ENCODE measurements at places on chromosomes 4 and X.

- no peaks in the 10 kb centered on the region for H3K27me3 ChIP-seq
- no peaks in the 10 kb centered on the region for H3K4me1 ChIP-seq
- peak overlapping the region; percentile 5 for H3K4me3 ChIP-seq
- no peak for DNase-seq
Observed at GRCh38 chr4:158297866-158298265, 87.6 kb downstream of the TMEM144 start.

DNA sequence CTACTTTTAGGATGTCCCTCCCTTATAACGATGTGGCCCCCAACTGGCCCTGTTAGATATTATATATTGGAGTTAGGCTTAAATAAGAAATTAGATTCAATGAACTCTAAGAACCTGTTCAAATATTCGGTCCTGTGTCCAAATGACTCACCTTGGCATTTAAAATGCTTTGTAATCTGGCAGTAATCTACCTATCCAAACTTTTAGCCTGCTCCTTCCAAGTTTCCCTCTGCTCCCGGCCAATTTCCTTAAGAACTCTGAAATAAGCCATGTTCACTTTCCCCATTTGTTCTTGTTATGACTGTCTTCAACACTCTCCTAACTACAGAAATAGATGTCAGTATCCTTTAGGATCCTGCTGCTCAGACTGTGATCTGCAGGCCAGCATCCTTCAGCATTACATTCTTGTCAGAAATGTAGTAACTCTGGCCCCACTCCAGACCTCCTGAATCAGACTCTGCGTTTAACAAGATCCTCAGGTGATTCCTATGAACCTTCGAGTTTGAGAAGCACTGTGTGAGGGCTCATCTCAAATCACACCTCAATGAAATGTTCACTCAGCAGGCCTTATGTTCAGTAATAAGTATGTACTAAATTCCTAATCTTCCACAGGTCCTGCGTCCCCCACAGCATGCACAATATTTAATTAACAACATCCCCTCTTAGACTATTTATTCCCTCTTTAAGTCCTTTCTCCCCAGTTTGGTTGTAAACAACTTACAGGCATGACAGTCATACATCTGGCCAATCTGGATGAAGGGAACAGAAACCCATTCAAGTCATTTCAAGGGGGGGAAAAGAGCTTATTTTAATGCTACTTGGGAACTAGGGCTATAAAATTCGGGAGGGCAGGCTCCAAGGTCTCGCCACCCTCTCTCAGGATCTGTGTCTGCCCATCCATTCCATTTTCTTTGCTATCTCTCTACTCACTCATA, 3.0 kb downstream of the ATP8A1 start:
- no peaks in the 10 kb centered on the region for H3K36me3 ChIP-seq
- no peak overlapping the region for H3K27ac ChIP-seq
- no peaks in the 10 kb centered on the region for H3K4me1 ChIP-seq
- no peak for DNase-seq

DNA sequence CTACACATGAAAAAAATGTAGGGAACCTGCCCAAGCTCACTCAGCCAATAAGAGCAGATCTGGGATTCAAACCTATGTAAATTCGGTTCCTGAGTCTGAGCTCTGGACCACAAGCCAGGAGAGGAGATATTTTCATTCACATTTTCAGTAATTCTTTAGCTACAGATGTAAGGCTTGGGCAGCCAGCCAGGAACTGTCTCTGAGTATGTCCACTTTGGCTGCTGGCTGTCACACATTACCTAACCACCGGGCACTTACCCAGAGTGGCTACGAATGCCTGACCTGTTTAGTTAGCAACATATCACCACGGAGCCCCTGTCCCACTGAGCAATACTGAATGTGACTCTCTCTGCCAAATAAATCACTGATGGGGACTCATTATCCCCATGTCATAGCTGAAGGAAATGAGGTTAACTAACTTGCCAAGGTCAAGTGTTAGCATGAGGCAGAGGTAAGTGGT, 15.3 kb downstream of the USP46 start:
- H3K27ac ChIP-seq: no peak overlapping the region
- H3K36me3 ChIP-seq: peaks cover 11% of the 10 kb centered on the region
- H3K27me3 ChIP-seq: no peaks in the 10 kb centered on the region
- H3K4me3 ChIP-seq: no peak overlapping the region

GRCh38 chr4:72319601-72320021, 249.4 kb downstream of the ADAMTS3 start:
- H3K4me3 ChIP-seq: no peak overlapping the region
- no peak for DNase-seq
- no peaks in the 10 kb centered on the region for H3K36me3 ChIP-seq
- no peaks in the 10 kb centered on the region for H3K4me1 ChIP-seq
- H3K27me3 ChIP-seq: no peaks in the 10 kb centered on the region
- H3K27ac ChIP-seq: no peak overlapping the region

- H3K27ac ChIP-seq: no peak overlapping the region
- no peaks in the 10 kb centered on the region for H3K36me3 ChIP-seq
- peak; percentile 85 for DNase-seq
- H3K27me3 ChIP-seq: no peaks in the 10 kb centered on the region
- H3K4me1 ChIP-seq: no peaks in the 10 kb centered on the region
Observed at GRCh38 chr4:118076958-118077766, 42.9 kb downstream of the NDST3 start.

GRCh38 chr4:153127760-153128494, 76.3 kb upstream of the TRIM2 start:
- peak overlapping the region; percentile 65 for H3K27ac ChIP-seq
- H3K4me3 ChIP-seq: peak overlapping the region; percentile 2
- no peaks in the 10 kb centered on the region for H3K4me1 ChIP-seq
- DNase-seq: peak; percentile 95

DNA sequence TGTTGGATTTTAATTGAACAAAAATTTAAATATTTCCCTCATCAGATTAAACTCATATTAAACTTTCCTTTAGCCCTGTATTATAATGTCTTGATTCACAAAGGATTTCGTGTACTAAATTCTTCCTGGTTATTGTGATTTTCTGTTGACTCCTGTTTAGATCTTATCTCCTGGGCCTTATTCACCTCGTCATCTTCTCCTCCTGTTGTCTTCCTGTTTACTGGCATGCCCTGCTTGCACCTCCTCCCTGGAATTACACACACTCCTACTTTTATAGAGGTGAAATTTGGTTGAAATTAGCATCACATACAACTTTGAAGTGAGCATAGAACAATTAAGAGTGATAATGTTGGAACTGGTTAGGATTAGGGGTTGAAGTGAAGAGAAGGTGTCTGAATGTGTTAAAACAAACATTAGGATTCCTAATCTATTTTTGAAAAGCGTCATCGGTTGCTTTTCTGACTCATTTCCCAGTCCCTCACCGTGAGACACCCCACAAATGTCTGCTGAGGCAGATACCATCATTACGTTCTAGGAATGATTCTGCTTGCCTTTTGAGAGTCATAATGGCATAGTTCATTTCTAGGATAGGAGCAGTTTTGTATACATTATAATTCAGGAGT, 32.5 kb downstream of the TLL1 start:
- no peak overlapping the region for H3K27ac ChIP-seq
- H3K27me3 ChIP-seq: no peaks in the 10 kb centered on the region
- DNase-seq: no peak
- H3K36me3 ChIP-seq: no peaks in the 10 kb centered on the region

DNA sequence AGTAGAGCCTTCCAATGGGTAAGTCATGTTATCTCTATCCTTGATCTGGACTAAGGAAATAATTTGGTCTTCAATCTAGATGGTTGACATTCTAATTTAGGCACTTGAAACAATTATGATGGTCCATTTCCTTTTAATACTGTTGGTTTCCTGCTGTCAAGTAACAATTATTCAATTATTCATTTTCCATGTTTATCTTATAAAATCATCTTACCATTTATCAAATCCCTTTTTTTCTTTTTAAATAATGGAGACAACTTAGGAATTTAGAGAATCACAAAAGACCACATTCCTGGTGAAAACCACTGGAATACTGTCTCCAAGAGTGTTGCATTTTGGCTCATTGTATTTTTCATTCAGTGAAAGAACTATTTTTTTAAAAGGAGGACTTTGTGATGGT, 148.7 kb upstream of the CTSO start:
- no peak overlapping the region for H3K4me3 ChIP-seq
- no peak for DNase-seq
- H3K27ac ChIP-seq: no peak overlapping the region
- H3K36me3 ChIP-seq: no peaks in the 10 kb centered on the region
- H3K27me3 ChIP-seq: no peaks in the 10 kb centered on the region

DNA sequence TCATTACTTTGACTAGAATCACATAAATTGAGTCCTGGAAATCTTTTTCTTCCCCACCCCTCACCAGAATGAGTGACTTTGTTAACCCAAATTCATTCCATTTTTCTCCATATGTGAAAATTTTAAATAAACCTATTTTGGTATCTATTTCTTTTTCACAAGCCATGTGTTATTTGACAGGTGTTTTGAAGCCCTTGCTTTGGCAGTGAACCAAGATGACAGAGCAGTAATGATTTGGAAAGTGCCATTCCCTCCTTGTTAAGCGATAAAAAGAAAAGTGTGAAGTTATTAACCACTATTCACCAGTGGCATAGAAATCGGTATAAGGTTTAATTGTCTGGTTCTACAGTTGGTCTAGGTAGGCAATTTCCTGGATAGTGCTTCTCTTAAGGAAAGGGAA, 66.1 kb downstream of the POLA1 start:
- H3K4me1 ChIP-seq: no peaks in the 10 kb centered on the region
- no peaks in the 10 kb centered on the region for H3K27me3 ChIP-seq
- H3K27ac ChIP-seq: no peak overlapping the region
- peaks cover 16% of the 10 kb centered on the region for H3K36me3 ChIP-seq

DNA sequence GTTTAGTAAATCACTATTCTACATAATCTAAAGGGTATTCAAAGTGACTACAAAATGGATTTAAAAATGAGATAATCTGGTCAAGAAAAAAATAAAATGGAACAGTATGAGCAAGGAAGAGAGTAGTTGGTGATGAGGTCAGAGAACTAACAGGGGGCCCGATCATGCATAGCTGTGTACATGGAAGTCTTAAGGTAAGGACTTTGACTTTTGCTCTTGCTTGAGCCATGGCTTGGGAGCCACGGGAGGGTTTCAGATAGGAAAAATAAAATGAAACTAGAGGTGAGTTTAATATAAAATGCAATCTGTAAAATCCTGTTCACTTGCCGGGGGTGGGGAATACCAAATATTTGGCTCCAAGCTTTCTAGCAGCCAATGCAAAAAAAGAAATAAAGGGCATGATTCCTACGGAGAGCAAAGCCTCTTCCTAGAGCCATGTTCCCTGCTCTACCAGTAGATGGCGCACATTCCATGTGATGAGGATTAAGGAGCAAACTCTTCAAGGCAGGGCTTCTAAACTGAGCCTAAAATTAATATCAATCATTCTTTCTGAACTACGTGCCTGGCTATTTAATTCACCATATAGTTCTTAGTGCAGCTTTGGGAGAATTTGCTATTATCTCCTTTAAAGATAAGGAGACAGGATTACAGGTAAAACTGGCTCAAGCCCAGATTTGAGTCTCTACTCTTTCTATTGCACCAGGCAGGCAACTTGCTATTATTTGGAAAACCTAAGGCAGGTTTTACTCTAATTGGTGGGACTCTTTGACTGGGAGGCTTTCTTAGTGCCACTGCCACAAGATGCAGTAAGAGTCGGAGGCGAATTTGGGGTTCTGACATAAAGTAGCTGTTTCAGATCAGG, 6.8 kb upstream of the CLCN5 start:
- no peak overlapping the region for H3K27ac ChIP-seq
- H3K36me3 ChIP-seq: no peaks in the 10 kb centered on the region
- H3K4me3 ChIP-seq: no peak overlapping the region
- peak; percentile 59 for DNase-seq
- no peaks in the 10 kb centered on the region for H3K27me3 ChIP-seq

DNA sequence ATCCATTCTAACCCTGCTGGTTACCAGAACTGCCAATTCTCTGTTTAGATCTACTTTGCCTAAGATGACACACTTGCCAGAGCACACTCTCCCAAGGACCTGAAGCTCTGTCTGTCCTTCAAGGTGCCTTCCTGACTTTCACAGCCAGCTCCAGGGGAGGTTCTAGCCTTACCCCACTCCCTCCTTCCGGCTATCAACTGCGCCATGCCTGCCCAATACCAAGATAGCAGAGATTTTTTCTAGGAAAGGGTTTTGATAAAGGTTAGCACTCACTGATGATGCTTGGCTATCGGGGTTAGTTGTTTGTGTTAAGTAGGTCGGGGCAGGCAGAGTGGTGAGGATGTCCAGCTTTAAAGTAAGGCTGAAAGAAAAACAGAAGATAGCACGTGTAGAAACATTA, 14.3 kb downstream of the ALPK1 start:
- no peaks in the 10 kb centered on the region for H3K27me3 ChIP-seq
- no peak overlapping the region for H3K27ac ChIP-seq
- no peaks in the 10 kb centered on the region for H3K4me1 ChIP-seq
- no peak for DNase-seq

DNA sequence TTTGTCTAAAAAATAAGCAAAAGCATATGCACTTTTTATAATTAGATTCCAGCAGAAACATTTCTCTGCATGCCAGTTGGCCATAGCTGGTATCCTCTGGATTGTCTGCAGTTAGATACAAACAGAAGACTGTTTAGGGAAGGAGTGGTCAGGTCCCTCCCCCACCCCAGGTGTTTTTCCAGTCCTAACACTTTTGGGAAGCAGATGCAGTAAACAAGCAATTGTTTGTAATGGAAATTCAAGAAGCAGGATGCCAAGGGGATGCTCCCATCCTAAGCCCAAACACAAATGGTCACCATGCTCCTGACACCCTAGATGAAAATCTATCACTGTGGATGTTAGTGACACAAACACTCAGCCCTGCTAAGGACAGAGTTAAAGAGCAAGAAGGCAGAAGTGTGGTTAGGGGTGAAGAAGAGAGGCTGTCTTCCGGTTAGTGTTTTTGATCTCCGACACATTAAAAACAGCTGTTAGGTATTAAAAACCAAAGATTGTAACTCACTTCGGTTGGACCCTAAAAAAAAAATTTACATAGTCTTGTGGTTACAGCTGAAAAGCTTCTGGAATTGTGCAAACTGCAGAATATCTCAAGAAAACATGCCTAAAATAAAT, 7.9 kb downstream of the LEF1 start:
- no peak overlapping the region for H3K4me3 ChIP-seq
- no peak overlapping the region for H3K27ac ChIP-seq
- no peaks in the 10 kb centered on the region for H3K36me3 ChIP-seq

Data from endodermal cell (in vitro differentiated cells).